ENCODE measurements at places on chromosomes 6 and 20.

DNA sequence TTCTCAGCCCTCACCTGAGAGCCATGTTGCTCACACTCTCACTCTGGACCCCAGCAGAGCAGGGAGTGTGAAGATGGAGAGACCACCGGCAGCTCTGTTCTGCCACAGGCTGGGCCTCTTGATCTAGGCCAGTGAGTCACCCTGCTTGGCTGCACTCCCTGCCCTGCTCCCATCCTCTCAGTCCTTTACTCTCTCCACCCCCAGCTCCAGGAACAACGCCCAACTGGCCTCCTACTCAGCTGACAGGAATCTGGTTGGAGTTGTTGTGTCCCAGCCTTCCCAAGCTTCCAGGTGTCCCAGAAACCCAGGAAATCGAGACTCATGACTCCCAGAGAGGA lies at the start of gene PSORS1C1:
TSS of gene PSORS1C1 (plus strand) at position 260 of the 338 bp plus-strand sequence. CDS start 14,833 bp downstream, outside the sequence.
- DNase-seq = no peak

DNA sequence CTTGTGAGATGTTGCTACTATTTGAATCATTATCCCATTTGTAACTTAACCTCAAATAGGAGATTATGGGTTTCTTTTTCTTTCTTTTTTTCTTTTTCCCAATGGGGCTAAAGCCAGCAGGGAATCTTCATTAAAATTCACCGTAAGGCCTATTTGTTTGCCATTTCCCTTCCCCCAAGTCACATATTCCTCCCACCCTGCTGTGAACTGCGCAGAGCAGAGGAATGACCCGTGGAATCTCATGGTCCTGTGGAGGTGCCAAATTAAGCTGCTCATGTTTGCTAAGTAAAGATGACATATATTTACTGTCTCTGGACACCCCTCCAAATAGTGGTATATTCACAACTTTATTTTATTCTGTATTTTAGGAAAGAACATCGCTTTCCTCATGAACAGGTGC lies 699.3 kb downstream of the RNF144B start:
- DNase-seq = no peak

DNA sequence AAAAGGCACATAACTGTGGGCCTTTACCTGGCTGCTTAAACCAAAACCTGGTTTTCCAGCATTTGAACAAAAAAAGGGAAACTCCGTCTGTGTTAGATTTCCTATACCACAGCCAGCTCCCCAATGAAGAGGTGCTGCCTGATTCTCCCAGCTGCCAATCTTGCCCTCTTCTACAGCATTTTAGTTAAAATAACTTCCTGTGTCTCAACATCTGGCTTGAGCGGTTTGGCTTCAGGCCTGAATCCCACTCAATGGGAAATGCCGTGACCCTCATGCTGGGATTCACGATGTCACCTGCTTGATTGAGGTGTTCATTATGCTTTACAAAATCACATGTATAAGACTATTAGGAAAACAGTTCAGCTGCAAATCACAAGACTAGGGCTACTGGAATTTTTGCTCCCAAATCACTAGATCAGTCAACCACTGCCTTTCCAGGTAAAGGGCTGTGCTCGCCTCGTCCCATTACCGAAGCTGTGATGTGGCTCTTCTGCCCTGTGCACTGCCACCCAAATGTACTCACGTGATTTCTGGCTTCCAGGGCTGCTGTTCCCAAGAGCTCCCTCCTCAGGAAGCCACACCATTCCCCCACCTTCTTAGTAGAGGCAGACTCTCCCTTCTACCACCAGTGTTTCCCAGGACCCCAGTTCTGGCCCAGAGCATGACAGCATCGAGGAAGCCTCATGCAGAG lies 94.6 kb downstream of the PSMG4 start:
- no peak for DNase-seq

DNA sequence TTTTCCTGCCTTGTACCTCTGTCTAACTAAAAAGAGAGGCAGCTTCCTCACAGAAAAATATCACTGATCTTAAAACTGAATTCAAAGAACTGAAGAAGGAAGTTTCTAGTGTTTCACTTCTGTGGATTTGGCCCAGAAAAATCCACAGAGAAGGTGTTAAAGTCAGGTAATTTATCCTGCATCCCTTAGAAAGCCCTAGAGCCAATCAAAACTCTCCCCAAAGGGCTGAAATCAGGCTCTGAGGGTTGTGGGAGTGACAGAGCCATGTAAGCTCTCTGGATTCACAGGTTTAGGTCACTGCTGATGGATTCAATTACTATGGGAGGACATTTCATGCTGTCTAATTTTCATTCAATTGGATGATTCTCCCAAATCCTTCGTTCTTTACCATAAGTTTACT lies 152.3 kb downstream of the OR2B2 start:
- DNase-seq = no peak

GRCh38 chr20:10271494-10272219 lies 53.0 kb downstream of the SNAP25 start:
- DNase-seq = no peak

DNA sequence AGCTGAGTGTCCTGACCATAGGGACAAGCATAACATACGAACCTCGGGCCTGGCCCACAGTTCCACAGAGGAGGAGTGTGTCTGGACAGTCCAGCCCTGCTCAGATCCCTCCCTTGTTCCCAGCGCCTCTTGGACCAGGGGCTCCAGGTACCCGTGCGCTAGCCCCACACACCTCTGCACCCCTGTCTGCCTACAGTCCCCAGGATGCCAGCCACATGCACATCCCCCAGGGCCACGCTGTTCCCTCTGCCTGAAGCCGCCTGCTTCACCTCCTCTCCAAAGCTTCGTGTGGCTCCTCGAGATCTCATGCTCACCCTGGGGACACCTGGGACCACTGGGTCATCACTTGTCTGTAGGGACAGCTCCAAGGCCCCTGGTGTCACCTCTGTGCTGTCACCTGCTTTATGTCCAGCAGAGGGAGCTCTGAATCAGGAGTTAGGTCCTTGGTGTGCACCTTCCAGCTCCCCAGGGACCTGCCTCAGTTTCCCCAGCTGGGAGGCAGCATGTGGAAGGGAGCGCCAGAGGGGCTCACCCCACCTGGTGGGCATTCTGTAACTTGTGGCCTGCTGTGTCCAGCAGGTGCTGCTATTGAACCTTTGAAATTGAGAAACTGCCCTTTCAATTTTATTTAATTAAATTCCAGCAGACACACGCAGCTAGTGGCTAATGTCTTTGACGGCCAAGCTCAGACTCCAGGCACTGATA lies 7.3 kb upstream of the YTHDF1 start:
- DNase-seq = no peak
